ENCODE measurements at places on chromosomes 1 and 21.

DNA sequence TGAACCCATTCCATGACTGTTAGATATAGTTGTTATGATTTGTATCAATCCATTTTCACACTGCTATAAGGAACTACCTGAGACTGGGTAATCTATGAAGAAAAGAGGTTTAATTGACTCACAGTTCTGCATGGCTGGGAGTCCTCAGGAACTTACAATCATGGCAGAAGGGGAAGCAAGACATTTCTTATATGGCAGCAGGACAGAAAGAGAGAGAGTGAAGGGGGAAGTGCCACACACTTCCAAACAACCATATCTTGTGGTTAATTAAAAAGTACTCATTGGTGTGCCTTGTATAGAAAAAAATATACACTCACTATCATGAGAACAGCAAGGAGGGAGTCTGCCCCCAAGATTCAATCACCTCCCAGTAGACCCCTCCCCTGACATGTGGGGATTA, 137.6 kb upstream of the NBPF11 start:
- DNase-seq, result no peak

DNA sequence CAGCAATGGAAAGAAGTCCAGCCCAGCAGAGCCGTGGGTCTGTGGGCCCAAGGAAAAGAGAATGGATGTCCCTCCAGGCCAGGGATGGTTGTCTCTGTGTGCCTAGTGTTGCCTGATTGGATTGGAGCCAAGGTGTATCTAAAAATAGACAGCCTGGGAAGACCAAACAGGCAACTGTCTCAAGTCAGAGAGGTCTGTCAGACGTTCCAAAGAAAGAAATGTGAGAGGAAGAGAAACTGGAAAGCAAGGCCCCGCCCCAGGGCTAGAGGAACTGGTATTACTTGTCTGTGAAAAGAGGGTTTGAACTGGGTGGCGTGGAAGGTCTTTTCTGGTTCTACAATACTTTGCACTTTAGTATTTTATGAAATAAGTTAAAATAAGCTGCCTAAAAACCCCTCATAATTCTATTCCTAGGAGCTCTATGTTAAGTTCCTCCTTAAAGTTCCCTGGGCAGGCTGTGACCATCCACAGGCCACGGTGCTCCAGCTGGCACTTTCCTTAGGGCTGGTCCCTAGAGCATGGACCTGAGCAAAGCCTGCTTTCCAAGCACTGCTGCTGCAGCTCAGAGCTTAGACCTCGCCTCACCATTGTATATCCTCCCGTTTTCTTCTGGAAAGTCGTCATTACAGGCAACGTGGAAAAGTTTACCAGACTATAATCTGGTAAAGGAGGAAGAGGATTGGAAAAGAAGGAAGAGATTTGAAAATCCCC, 151.6 kb downstream of the DISC1 start:
- DNase-seq, result no peak

- peak; percentile 71 for DNase-seq
These were observed 8.7 kb upstream of the GPR161 start for GRCh38 chr1:168145184-168146159.

- no peak for DNase-seq
These were observed 49.3 kb downstream of the ADGRL2 start for GRCh38 chr1:81850031-81850430.

DNA sequence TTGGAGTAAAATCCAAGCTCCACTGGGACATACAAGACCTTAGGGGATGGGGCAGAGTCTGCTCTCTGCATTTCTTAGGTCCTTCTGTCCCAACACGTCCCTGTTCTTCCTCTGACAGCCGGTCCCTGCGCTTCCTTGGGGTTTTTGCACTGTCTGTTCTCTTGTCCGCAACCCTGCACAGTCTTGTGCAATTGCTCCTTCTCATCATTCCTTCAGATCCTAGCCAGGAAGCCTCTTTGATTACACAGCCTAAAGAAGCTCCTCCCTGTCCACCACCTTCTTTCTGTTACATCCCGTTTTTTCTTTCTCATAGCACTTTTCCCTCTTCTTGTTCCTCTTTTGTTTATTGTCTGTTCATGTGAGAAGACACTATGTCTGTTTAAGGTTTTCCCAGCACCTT, 19.9 kb downstream of the ACOT11 start:
- no peak for DNase-seq

DNA sequence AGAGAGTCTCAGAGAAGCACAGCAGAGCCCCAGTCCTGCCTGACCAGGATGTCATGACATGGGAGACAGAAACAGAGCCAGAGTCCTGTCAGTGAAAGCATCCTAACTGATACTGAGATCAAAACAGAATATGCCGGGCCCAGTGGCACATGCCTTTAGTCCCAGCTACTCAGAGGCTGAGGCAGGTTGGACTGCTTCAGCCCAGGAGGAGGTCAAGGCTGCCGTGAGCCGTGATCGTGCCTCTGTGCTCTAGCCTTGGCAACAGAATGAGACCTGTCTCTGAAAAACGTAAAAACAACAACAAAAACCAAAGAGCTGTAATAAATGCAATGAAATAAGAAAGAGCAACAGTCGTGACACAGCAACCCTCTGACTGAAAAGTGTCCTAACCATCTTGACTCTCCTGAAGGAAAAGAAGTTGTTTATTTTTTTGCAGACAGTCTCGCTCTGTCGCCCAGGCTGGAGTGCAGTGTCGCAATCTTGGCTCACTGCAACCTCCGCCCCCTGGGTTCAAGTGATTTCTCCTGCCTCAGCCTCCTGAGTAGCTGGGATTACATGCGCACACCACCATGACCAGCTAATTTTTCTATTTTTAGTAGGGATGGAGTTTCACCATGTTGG, 189.2 kb downstream of the SLC45A1 start:
- no peak for DNase-seq

DNA sequence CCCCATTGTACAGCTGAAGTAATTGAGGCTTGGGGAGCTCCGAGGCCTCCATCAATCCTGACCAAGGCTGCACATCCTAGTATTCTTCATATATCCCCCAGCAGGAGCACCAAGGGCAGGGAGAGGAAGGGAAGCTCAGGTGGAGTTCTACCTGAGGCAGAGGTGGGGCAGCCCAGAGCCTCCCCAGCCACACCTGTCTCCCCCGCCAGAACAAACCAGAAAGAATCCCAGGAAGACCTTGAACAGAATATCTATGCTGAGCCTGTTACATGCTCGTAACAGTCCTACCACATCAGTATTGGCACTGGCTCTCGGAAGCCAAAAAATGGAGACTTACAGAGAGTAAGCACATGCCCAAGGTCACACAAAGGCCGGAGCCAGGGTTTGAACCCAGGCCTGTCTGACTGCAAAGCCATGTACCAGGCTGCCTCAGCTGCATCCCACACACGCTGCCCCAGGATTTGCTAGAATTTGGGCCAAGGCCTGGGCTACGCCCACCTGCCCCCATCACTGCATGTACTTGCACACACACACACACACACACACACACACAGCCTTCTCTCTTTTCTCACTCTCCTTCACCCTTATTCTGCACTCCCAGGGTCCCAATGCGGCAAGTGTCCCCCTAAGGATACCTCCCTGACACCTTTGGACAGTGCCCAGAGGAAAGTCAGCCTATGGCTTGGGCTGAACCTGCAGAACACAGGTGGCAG, 4.5 kb downstream of the E2F2 start:
- DNase-seq, result no peak

GRCh38 chr1:187985145-187985896, 1156.6 kb downstream of the PLA2G4A start:
- no peak for DNase-seq

- no peak for DNase-seq
These were observed 116.9 kb upstream of the KCNK1 start for GRCh38 chr1:233496993-233497392.

GRCh38 chr1:31627930-31628559, 10.6 kb downstream of the HCRTR1 start:
- DNase-seq, result no peak

GRCh38 chr1:4021974-4022268, 121.8 kb upstream of the C1orf174 start:
- no peak for DNase-seq

DNA sequence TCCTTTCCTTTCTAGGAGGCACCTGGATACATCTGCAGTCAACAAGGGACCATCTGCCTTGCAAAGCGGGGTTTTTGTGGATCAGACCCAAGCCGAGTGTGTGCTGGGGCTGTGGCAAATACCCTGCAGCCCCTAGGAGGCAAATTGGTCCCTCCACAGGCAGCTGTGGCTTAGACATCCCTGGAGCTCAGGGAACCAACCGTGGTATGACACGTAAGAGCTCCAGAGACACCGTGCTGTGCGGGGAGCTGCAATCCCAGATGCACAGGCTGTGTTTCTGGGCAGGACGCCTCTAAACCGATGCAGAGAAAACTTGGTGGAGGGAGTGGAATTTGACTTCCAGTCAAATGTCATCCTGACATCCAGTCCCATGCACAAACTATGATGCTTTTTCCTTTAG, 141.5 kb downstream of the KAZN start:
- no peak for DNase-seq

DNA sequence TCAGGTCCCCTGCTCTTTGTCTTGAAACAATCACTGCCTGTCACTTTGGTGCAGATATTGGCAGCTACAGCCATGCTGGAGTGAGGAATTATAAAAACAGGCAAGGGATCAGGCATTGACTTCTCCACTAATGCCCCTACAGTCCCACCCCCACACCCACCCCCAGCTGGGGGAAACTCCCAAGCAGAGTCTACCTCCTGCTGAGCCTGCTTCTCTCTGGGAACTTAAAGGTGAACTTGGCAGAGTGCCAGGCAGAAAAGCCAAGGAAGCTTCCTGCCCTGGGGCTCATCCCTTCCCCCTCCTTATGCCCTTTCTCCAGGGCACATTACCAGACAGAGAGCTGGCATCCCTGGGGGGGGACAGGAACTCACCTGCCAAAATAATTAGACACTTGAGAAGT, 6.7 kb downstream of the NCMAP start:
- DNase-seq, result no peak

DNA sequence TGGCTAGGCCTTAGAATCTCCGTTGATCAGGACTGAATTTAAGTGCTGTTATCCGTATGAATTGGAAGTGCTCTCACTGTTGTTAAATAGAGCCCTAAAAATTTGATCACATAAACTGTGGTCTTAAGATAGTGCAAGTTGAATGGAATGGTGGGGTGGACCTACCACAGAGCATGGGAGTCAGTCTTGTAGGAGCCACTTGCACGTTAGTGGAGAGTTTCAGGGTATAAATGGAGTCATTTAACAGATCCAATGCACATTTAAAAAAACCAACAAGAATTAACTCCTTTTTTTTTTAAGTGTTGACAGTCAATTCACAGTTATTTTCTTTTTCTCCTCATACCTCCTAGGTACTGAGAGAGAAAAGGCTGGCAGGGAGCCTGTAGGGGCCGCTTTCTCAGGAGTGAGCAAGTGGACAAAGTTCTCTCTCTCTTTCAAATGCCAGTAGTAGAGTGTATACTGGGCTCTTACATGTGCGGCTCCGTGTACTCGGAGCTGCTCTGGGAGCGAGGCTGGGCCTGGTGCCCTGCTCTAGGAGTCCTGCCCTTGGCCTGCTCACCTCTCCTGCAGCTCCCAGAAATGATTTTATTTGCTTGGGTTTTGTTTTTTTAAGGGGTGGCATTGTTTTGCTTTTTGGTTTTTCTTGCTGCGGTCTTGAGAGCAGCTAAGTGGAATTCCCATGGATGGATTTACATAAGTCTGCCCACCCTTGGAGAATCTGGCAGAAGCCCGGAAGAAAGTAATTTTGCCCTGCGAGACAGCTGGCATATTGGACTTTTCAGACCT, 91.3 kb downstream of the ATP5PO start:
- no peak for DNase-seq

DNA sequence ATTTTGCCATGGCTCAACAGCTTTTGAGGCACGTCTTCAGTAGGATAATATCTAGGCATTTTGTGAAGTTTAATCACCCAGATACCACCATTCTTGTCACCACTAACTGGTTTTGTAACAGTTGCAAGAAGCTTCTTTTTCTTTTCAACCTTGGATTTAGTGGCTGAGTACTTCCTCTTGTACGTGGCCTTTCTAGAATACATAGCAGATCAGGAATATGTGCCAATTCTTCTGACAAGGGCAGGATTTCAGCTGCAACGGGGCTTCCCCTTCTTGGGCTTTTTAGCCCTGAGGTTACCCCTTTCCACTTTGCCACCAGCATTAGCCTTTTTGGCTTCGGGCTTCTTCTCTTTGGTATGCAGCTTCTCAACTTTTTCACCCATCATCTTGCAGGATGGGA, 79.3 kb upstream of the WARS2 start:
- DNase-seq, result no peak

GRCh38 chr1:165833358-165833757, 5.9 kb downstream of the UCK2 start:
- no peak for DNase-seq

DNA sequence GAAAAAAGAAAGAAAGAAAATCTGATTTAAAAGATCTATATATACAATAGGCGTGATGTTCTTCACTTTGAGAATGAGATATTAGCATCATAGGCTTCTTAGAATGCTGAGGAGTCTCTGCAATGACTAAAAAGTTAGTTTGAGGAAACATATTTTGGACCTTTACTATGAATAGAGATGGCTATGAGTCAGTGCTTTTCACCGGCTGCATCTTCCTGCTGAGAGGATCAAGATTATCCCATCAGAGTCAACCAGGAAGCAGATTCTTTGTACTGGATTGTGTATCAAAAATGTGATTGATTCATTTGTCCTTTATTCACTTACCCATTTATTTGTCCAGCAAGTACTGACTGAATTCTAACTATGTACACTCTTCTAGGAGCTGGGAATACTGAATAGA, 144.2 kb downstream of the KCNK2 start:
- DNase-seq, result no peak

DNA sequence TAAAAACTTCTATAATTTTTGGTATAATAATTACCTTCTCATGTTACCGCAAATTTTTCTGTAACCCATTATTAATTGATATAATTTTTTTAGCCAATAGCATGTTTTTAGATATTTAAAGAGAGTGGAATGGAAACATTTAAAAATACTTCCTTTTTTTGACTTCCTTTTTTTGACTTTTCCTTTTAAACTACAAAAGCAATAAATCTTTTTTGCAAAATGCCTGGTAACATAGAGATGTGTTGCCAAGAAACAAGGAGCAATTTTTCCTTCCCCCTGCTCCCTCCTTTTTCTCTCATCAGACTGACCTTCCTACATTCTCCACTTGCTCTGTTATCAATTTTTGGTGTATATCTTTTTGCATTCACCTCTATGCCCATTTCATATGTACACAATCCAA, 666.2 kb downstream of the ADGRL2 start:
- DNase-seq, result no peak

DNA sequence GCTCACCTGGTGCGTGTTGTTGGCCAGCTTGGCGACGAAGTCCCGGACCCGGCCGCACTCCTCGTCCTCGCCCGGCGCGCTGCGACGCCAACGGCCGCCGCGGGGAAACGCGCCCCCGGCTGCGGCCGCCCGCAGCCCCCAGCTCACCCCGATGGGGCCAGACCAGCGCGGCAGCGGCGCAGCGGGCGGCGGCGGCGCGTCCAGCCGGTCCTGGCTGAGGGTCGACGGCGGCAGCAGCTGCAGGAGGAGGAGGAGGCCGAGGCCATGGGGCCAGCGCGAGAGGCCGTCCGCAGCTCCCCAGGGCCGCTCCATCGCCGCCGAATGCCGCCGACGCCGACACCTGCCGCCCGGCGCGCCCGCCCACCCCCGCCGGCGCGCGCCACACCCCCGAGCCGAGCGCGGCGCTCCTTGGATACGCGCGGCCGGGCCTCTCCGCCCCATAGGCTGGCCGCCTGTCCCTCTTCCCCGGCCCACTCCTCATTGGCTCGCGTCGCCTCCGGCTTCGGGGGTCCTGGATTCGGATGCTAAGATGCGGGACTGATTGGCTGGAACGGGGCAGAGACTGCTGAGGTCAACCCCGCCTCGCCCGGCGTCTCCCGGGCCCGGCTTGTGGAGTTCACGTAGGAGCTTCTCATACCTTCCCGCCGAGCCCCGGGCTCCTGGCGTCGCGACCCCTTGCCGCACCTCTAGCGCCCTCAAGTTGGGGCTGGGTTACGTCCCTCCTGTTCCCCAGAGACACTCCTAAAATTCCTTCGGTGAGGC, at the start of gene SORT1:
TSS of gene SORT1 (minus strand) at position 338 of the 762 bp plus-strand sequence. CDS start at position 312, 26 bp downstream.
- peak; percentile 57 for DNase-seq

All from stimulated activated CD8-positive, alpha-beta memory T cell treated with anti-CD3 and anti-CD28 coated beads, Interleukin-7, amount 100 ng/mL, for 48 hours (primary cell).